Erythroblast (primary cell): ENCODE measurements at places on chromosomes 1 and 21.

DNA sequence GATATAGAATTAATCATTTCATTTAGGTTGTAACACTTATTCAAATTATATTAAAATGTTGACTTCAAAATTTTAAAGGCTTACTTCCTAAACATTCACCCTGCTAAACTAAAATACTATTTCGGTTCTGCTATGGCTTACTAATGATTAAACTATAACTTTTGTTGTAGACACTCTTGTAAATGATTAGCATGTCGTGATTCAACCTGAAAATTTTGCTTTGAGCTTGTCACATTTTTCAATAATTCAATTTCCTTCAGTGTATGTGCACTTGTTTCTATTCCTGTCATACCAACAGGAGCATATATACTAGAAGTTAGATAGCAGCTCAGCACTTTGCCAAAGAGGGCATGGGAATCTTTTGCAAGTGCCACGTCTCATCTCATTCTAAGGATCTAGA is 1018.8 kb downstream of the AMY1C start:
- no peak for DNase-seq

GRCh38 chr1:170470121-170470520 is 61.8 kb upstream of the GORAB start:
- DNase-seq = no peak

GRCh38 chr1:212525479-212526110 is 83.0 kb upstream of the ATF3 start:
- DNase-seq = no peak

DNA sequence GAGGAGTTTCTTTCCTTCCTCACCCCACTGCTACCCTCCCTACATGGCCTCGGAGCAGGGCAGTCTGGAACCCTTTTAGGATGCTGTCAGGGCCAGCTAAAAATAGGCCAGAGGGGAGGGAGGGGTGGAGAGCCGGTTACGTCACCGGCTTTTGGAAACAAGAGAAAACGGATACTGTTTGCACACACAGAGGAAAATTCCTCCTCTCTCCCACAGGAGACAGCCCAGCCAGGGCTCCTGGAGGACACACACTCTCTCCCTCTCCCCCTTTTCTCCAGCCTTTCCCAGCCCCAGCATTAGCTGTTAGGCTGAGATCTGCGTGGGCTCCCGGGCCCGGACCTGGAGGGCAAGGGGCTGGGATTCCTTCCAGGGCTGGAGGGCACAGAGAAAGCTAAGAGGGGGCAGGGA is 20.0 kb upstream of the ALDH4A1 start:
- no peak for DNase-seq

- DNase-seq = no peak
Observed at GRCh38 chr1:119448127-119448511, 33.2 kb downstream of the HSD3B2 start.

DNA sequence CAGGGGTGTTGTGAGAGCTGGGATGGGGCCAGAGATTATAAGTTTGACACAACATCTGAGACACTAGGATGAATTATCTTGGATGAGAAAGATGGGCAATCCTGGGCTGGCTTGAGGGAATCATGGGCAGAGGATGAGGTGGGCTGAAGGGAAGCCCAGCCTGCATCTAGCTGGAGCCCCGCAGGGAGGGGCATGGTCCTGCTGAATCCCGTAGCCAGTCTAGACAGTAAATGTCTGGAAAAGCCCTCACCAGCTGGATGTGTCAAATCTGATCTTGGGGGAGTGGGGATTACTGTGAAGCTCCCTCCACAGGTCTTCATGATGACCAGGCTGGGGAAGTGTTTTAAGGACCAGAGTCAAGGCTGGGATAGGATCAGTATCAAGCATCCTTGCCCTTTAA is 3.6 kb upstream of the CASQ1 start:
- DNase-seq = no peak

GRCh38 chr1:34792868-34793727 is at the start of gene GJA4:
Gene GJA4 (plus strand): TSS chr1:34792999. CDS start chr1:34794214, 1,215 bp downstream.
- DNase-seq = no peak
